ENCODE measurements at places on chromosomes 6 and 20.

- no peak for DNase-seq
Observed at GRCh38 chr20:17617868-17618672, 48.2 kb downstream of the DSTN start.

DNA sequence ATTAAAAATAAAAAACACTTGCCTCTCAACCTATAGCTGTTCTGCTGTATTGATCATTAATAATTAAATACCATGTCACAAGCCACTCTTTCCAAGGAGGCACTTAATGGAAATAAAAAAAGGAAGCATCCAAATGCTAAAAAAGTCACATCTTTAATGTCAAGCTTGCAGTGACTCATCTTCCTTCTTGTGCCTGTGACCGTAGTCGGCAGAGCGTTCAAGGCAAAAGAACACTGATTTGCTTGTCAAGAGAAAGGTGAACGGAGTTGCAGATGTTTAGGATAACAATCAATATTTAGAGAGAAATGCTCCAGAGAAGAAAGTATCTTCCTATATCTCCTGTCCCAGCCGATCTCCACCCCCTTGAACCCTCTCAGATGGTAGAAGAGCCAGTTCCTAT lies 341.0 kb upstream of the OPRM1 start:
- no peak for DNase-seq

GRCh38 chr6:89144354-89144906 lies 1.4 kb upstream of the PM20D2 start:
- no peak for DNase-seq

- DNase-seq = no peak
Observed at GRCh38 chr20:64000906-64001305, 20.0 kb downstream of the PRPF6 start.

DNA sequence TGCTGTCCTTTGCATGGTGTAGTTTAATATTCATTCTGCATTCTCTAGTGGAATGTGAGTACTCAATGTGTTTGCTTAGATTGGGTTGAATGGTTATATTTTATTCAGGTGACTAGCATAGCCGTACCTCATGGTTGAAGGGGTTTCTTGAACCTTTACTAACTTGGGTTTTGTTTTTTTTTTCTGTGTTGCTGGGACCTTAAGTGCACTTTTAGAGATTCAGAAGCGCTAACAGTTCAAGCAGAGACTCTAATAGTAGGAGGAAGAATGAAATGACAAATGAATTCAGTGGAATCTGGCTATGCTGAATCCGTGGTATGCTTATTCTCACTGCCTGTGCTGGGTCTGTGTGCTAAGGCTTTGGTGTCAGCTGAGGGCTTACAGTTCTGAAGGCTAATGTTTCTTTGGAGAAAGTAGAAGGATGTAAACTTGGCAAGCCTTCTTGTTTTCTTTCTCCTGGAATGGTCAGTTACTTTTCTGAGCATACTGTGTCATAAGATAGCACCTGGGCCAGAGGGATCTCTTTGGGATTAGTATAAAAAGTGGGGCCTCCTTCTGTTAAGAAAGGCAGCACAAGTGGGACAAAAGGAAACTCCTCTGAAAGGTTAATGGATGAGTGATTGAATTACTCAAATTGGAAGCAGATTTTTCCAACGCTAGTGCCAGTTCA lies 28.7 kb downstream of the RNF144B start:
- DNase-seq = no peak

Data from naive B cell (primary cell).